ENCODE measurements at places on chromosomes 16 and 17.
A peak's percentile ranks its signal among the peaks of the same experiment; 100 is the strongest.

DNA sequence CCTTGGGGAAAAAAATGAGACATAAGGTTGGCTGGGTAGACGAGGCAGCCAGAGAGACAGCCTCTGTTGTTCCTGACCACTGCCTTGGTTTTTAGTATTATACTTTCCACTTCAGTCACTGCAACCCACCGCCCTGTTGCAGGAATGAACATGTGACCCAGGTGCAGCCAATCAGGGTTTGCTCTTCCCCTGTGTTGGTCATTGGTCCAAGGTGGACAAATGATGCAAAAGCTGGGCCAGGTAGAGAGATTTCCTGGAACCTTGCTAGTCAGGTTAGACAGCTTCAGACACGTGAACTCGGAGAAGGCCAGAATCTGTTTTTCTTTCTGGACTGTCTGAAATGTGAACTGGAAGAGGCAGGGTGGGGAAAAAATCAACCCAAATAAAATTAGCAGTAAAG, 452.4 kb upstream of the RBFOX1 start:
- DNase-seq, result no peak

DNA sequence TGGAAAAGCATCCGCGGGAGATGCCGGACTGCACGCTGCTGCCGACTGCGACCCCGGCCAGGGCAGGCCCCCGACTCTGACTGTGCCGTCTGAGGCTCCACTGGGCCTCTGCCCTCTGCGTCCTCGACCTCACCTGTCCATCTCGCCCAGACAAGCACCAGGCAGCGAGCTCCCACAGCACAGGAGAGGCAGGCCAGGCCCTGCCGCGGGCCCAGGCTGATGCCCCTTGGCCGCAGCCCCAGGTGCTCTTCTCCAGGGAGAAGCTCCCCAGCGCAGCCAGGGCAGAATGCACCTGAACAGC, 98.1 kb upstream of the DNAH17 start:
- no peak for DNase-seq

- no peak for DNase-seq
These were observed 20.5 kb upstream of the KLHL11 start for GRCh38 chr17:41885733-41886132.

GRCh38 chr17:77811521-77811920, 147.0 kb upstream of the TNRC6C start:
- DNase-seq, result no peak

GRCh38 chr17:34420254-34420766, 57.3 kb upstream of the CCL1 start:
- DNase-seq, result peak; percentile 54

- no peak for DNase-seq
These were observed 363.1 kb upstream of the RBFOX1 start for GRCh38 chr16:6969594-6969993.

GRCh38 chr17:12745486-12745885, 43.8 kb upstream of the ARHGAP44 start:
- DNase-seq, result no peak

- DNase-seq, result peak; percentile 21
These were observed at the start of gene TIMP2 for GRCh38 chr17:78925234-78925633. TIMP2 (minus strand) TSS chr17:78925387; CDS start chr17:78925088, 299 bp downstream.
